GM03348 (cell line): ENCODE measurements at places on chromosomes 3 and 15.
A peak's percentile ranks its signal among the peaks of the same experiment; 100 is the strongest.

DNA sequence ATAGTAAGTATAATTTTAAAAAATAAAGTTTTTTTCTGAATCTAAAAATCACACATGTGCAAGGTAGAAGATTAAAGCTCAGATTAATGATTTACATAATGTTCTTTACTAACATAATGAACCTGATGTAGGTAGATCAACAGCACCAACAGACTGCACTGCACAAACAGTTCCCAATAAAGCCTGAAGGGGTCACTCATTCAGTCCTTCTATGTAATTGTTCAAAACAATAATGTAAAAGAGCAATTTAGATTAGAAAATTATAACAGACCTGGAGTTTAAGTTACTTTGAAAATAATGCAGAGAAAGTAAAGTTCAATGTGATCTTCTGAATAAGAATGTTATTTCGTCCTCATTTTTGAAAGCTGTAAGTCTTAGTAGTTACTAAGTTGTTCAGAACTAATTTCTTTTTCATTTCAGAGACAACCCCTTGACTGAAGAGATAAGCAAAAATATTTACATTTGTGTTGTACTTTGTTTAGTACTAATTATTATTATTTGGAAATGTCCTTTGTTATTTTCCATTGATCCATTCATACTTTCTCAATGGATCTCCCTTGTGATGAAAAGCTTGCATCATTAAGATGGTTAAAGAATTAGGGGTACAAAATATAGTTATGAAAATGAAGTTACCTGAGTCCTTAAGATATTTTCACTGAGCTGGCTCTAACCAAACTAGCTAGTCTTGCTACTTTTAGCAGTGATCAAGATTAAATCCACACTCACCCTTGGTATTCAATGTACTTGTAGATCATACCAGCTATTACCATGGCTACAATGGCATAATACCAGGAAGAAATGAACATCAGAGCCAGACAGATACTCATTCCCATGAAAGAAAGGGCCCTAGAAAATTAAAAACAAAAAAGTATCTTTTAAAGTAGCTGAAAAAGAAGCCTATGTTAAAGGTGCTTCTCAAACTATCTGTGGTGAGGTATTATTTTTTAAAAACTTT, 16.8 kb downstream of the EMC4 start:
- DNase-seq, result peak; percentile 58

DNA sequence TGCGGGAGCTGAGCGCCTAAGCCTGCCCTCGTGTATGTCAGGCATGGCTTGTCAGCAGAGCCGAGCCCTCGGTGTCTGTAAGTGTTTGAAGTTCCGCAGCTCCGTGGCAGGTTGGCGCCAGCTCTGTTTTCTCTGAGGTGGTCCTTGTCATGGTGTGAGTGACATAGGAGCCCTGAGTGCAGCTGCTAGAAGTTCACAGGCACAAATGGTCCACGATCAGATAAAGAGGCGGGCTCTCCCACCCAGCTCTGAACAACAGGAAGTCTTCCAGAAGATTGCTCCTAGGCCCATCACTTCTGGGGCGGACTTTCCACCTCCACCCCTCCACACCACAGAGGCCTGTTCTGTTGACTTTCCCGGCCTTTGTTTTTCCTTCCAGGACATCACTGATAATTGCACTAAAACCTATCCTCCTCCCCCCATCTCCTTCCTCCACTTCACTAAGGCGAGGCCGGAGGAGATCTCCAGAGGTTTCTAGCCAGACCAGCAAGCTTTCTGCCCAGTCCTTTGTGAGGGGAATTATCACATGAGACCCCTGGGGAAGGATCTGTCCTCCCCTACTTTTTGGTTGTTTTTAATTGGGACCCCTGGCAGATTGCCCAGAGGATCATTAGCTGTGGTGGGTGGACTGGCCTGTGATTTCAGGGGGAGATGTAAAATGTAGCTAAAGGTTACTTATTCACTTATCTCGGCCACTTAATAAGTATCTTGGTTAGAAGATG, 19.9 kb downstream of the ITPR1 start:
- no peak for DNase-seq

GRCh38 chr15:86044981-86045380, 34.7 kb upstream of the AGBL1 start:
- no peak for DNase-seq

GRCh38 chr3:192262001-192262400, 465.3 kb downstream of the FGF12 start:
- no peak for DNase-seq

DNA sequence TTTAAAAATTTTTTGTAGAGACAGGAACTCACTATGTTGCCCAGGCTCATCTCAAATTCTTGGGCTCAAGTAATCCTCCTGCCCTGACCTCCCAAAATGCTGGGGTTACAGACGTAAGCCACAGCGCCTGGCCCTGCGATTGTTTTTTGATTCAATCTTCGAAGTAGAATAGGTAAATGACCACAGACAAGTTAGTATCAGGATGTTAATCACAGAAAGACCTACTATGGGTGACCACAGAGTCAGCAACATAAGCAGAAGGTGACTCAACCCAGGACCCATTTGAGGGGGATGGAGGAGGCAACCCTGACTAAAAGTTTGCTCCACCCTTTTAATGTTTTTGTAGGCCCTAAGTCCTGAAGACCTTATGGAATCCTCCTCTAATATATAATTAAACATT, 10.0 kb upstream of the USP3 start:
- no peak for DNase-seq

DNA sequence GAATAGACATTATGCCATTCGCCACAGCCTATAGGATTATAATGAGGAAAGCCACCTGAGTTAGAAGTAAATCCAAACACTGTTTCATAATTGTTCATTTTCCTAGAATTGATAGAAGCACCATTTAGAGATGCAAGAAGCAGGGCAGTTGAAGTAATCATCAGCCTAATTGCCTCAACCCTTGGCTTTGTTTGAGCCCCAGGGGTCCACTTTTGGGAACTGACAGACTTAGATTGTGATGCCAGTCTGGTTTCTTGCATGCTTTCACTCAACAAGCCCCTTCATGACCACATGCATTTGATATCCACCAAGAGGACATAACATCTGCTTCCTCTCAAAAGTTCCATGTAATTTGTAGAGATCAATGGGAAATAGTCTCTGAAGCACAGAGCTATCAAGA, 97.2 kb upstream of the COL8A1 start:
- DNase-seq, result no peak

DNA sequence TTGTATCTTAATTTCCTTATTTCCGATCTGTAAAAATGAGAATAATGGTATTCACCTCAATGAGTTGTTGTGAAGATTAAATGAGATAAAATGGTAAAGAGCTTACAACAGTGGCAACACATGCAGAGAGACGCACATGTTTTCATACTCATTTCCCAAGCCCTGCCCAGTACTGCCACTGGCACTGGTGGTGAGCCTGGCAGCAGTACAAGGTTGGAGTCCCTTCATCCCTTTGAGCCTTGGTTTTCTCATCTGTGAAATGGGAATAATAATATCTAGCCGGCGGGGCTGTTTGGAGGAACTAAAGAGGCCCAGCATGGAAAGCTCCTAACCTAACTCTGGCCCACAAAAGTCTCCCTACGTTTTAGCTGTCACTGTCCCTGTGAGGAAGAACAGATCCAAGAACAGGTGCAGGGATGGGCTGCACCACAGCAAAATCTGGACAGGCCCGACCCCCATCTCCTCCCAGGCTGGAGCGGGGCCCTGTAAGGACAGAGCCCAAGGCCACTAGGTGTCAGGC, 866 bp upstream of the CD276 start:
- no peak for DNase-seq

- DNase-seq, result no peak
These were observed 7.9 kb downstream of the RBP2 start for GRCh38 chr3:139468399-139468798.

DNA sequence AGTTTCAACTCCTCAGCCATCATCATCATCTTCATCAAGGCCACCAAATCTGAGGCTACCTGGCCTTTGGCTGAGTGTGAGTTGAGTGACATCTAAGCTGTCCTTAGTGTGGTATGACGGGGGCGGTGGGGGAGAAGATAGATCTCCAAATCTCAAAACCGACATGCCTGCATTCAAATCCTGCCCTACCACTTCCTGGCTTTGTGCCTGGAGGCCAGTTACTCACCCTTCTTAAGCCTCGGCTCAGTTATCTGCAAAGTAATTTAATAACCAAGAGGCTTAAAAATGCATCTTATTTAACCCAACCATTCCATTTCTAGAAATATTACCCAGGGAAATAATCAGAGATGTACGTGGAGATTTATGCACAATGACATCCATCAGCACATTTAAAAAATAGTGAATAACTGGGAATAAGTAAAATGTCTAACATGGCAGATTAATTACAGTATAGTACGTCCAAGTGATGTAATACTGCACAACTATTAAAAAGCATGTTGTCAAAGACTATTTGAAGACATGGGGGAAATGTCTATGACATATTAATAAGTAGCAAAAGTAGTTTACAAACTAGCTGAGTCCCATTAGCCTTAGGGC, 167.4 kb downstream of the NTRK3 start:
- DNase-seq, result peak; percentile 39

DNA sequence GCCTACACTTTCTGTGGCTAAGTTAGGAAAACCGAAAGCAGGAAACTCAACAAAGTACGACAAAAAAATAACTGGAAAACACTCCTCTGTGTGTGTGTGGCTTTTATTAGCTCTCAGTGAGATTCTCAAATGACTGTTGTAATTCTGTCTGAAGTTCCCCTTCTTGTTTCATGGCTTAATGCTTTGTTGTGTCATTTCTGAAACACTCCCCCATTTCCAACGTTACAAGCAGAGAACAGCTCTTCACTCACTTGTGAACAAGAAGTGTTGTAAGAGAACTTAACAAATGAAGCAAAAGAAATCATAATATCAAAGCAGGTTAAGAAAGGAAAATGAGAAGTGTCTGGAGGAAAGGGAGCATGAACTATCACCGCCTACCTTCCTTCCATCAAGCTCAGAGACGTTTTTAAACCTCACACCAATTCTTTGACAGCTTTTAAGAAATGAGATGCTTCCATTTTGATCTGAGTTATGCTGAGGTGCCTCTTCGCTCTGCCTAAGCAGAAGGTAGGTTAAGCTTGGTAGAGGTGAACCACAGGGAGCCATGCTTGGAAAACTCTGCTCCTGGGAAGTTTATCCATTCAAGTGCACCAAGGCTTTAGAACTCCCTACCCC, 12.4 kb upstream of the SEC62 start:
- no peak for DNase-seq

GRCh38 chr15:69697916-69698315, 245.3 kb downstream of the RPLP1 start:
- no peak for DNase-seq

DNA sequence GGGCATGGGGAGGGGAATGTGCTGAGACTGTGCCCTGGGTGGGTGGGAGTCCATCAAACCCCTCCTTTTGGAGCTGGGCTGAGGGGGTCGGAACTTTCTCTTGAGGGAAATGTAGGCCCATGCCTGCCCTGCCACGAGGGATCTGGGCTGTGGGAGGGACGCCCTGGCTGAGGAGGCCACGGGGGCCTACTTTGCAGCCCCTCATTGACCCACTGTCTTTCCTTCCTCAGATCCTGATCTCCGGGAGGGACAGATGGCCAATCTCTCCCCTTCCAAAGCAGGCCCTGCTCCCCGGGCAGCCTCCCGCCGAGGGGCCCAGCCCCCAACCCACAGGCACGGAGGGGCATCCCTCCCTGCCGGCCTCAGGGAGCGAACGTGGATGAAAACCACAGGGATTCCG, 25.3 kb downstream of the LOXL1 start:
- DNase-seq, result no peak

DNA sequence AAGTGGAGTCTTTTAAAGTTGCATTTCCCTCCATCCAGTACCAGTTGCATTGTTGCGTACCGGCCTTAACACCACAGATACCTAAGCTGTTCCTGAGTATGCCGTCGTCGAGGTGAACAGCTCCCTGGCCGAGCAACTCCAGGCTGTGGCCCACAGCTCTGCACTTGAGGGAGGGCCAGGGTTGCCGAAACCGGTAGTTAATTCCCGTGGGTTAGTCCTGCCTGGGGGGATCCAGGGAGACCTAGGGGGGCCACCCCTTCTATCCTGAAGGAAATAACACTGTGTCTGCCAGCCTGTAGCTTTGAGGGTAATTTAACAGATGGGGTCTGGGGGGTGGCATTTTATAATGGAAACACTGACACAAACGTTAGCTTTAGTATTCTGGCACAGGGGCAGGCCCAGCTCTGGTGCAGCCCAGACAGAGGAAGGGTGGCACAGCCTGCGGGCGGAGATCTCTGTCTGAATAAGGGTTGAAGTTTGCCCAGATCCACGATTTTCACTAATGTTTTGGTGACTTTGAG, 60.8 kb downstream of the RGMA start:
- peak; percentile 40 for DNase-seq

GRCh38 chr15:57306161-57306943, 70.0 kb upstream of the CGNL1 start:
- DNase-seq, result peak; percentile 95

GRCh38 chr3:409011-409410, 212.4 kb downstream of the CHL1 start:
- DNase-seq, result no peak

DNA sequence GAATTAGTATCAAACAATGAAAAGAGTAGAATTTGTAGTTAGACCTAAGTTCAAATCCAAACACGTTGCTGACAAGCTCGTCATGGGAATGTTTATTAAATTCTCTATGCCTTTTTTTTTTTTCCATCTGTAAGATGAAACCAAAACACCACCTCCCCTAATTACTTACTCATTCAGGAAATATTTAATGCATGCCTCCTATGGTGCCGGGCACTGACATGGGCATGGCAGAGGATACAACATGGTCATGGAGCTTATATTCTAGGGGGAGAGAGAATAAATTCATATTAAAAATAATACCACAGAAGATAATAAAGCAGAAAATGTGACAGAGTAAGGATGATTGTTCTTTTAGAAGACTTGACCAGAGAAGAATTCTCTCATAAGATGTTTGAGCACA, 215.8 kb downstream of the RYR3 start:
- DNase-seq, result no peak

DNA sequence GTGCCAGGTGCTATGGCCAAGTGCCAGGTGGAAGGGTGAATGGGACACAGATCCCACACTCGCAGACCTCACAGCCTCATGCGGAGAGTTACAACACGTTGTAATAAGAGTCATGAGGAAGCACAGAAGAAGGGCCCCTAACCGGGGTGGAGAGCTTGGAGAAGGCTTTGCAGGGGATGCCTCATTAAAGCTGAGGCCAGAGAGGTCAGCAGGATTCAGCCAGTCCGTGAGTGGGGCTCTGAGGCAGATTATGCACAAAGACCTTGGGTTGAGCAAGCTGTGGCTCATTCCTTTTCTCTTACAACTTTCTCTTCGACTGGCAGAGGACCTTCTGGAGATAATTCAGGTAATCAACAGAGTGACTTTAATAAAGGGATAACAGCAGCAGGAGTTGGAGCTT, 65.3 kb upstream of the SNRK start:
- DNase-seq, result no peak
